ENCODE measurements at places on chromosomes 7 and 10.

- no peak for DNase-seq
Measured at GRCh38 chr10:3811291-3811870, 26.4 kb upstream of the KLF6 start.

DNA sequence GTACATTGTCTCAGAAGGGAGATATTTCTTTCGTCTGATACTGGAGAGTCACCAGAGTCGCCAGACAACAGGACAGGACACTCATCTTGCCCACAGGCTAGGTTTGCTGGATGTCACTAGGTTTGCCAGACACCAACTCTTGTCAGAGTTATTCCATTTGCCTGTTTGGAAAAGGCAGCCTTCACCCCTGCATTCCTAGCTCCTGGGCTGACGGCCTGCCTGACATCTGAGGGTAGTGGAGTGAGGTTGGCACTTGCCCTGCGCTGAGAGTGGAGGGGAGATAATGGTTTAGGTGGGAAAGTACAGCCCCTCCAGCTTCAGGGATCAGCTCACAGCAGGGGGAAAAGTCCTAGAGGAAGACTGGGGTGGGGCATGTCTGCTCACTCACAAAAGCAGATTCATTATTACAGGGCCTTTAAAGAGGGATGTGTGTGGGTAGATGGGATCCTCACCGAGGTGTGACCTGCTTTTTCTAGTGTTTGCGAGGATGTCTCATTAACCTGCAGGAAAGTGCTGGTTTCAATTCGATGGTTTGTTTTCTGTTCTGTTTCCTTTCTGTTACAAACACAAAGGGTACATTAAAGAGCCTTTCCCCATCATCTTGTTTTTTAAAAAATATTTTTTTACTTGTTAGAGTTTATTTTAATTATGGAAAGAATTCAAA is 79.3 kb upstream of the TNS3 start:
- no peak for DNase-seq

DNA sequence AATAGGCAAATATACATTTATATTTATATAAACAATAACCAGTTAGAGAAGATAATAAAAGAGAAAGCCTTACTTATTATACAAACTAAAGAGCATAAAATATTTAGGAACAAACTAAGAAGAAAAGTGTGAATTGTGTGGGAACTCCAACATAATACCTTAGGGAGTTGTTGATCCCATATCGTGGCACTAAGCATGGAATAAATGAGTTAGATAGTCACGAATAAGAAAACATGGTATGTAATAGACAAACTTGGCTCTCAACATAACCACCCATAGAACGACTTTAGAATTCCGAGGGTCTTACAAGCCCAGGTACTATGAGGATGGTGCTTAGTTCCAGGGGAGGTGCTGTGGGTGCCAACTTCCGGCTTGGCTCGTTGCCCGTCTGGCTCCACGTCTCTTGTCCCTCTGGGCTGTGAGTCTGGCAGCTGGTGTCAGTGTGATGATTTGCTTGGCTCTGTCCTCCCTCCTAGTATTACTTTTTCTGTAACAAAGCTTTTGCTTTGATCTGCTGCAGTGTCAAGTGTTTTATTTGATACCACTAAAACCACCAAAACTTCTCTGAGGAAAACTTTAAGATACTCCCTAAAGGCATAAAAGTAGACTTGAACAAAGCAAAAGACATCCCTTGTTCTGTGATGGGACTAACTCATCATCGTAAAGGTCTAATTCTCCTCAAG is 9.5 kb upstream of the RBM20 start:
- no peak for DNase-seq

DNA sequence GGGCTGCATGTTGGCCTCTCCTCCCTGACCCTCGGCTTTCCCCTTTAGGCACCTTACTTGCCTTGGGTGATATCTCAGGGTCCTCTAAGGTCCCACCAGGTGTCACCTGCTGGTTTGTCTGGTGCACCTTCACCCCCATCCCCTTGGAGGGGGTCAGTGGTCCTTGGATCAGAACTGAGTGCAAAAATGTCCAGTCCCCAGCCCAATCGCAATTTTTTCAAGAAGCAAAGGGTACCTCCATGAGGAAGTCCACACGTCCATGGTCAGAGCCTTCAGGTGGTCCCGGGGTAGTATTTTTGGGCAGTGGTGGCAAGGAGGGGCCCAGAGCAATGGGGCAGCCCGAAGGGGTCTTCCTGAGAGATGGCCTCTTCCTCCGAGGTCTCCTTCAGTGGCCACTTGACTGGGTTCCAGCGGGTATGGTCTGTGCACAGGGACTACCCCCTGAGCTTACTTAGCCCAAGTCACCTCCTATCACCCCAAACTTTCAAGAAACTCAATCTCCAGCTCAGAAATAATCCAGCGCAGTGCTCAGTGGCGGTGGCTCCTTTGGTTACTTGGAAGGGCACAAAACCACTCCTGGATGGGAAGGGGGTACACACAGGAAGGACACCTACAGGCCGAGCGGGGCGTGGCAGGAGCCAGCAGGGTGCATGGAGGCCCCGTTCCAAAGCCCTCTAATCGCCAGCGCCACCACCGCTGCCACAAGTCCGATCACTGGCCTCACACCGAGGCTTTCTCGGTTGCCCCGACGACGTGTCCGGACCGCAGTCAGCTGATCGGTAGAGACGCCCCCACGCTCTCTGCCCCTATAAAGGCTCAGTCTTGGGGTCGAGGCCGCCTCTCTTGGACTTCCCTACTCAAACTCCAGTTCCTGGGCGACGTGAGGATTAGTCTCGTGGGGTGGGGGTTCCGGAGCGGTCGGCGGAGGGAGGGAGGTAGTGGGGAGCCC is 4.5 kb downstream of the SAP25 start:
- DNase-seq, result no peak

GRCh38 chr10:51000976-51001375 is 73.3 kb upstream of the PRKG1 start:
- DNase-seq, result no peak

DNA sequence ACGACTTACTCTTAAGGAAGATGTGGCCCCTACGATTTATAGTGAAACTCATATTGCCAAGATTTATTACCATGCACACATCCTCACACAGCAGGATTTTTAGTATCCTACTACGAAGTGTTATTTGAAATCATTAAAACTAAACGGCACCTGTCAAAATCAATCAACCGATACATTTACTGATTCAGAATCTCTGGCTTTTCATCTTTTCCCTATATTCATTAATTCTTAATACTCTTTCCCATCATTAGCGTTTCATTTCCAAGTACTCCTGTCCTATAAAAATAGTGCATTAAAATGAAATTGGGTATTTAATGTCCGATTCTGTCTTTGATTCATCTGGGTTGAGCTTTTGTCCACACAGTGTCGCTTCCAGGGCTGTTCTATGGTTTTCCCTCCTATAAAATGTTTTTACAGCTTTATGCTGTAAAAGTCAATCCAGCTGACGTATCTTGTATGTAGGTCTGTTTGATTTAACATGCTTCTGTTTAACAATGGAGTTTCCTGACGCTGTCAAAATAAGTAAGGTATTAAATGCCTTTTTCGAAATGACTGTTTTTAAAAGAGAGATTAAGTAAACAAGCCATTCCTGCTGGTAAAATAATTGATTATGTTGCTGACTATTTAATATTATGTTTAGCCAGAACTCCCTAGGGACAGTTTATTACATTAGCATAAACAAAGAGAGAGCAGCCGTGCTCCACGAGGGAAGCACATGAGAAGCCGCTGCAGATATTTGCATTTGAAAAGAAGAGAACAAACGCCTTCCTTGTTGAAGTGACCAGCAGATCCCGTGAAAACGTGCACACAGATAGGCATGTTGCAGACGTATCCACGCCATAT is 22.3 kb upstream of the SFMBT2 start:
- DNase-seq, result no peak

DNA sequence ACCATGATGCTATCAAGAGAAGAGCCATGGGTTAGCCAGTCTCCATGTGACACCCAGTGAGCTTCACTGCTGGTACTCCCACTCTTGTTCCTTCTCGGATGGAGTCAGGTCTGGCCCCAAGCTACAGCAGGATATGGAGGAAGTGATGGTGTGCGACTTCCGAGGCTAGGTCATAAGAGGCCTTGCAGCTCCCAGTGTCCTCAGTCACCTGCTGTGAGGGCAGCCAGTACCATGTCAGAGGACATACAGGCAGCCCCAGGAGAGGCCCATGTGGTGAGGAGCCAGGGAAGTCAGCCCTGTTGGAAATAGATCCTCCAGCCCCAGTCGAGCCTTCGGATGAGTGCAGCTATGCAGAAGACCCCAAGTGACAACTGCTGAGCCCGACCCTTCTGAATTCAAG is 237.0 kb downstream of the EBF3 start:
- DNase-seq, result no peak

DNA sequence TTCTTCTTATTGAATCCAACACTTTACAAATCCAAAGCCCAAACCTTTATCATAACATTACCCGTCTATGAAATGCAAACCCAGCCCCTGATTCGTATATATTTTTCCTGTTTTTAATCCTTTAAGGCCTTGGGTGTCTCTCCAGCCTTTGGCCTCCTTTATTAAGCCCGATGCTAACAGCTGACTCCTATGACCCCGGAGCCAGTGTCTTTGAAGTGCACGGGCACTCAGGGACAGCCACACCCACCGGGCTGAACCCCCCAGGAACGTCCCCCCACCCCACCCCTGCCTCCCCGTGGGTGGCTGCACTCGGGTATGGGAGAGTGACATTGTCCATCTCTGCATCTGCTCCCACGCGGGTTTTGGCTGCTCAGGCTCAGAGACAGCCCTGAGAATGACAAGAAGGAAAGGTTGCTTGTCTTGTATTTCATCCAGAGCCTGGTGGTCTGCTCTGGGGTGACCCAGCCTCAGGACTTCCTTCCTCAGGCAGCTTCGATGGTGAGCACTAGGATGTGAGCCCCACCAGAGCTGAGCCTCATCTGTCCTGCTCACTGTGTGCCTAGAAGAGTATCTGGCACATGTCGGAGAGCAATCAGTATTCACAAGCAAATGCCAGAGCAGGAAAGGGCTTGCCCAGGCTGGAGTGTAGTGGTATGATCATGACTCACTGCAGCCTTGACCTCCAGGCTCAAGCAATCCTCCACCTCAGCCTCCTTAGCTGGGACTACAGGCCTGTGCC is 210.4 kb downstream of the SKIDA1 start:
- DNase-seq, result no peak

GRCh38 chr7:84291756-84292155 is 97.2 kb upstream of the SEMA3A start:
- DNase-seq, result no peak

DNA sequence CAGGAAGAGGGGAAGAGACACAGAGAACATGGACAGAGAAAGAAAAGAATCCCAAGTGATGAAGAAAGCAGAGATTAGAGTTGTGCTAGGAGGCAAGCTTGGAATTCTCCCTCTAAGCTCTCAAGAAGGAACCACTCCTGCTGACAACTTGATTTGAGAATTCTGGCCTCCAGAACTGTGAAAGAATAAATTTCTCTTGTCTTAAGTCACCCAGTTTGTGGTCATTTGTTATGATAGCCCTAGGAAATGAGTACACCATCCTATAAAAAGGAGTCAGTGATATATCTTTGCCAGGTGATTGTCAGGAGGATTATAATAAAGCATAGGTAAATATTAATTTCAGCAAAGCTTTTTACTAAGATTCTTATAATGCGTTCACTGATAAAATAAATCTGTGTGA is 82.7 kb upstream of the TFEC start:
- no peak for DNase-seq

DNA sequence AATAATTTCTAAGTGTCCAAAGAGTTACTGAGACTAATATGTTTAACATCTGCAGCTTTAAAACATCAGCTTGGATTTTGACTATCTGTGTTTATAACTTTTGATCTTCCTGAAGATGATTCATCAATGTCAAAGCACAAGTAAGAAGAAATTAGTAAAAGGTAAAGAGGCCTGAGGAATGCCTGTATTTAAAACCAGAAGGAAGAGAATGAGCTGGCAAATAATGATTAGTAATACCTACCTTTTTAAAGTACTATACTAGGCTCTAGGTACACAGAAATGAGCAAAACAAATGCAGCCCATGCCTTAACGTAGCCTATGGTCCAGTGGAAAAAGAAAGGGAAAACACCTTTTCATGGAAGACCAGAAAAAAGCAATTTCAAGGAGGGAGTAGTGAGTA is 158.0 kb downstream of the KCND2 start:
- no peak for DNase-seq

GRCh38 chr7:5063698-5064097 is 18.0 kb downstream of the RBAK start:
- no peak for DNase-seq

DNA sequence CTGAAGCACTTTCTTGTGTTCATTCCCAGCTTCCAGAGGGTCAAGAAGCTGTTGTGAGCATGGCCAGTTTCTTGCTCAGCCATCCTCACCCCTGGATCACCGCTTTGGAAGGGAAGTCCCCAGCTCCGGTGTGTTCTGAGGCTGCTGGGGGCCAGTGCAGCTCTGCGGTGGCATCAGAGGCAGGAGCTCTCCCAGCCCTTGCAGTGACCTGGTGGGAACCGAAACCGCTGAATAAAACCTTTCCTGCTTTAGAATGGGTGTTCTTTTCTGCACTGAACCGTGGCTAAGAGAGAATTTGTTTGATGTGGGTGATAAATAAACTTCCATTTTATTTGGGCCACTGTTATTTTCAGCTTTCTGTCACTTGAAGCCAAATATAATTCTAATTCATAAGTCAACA is 450.9 kb upstream of the VSTM2A start:
- no peak for DNase-seq

GRCh38 chr7:128962899-128963298 is 25.2 kb downstream of the IRF5 start:
- no peak for DNase-seq

DNA sequence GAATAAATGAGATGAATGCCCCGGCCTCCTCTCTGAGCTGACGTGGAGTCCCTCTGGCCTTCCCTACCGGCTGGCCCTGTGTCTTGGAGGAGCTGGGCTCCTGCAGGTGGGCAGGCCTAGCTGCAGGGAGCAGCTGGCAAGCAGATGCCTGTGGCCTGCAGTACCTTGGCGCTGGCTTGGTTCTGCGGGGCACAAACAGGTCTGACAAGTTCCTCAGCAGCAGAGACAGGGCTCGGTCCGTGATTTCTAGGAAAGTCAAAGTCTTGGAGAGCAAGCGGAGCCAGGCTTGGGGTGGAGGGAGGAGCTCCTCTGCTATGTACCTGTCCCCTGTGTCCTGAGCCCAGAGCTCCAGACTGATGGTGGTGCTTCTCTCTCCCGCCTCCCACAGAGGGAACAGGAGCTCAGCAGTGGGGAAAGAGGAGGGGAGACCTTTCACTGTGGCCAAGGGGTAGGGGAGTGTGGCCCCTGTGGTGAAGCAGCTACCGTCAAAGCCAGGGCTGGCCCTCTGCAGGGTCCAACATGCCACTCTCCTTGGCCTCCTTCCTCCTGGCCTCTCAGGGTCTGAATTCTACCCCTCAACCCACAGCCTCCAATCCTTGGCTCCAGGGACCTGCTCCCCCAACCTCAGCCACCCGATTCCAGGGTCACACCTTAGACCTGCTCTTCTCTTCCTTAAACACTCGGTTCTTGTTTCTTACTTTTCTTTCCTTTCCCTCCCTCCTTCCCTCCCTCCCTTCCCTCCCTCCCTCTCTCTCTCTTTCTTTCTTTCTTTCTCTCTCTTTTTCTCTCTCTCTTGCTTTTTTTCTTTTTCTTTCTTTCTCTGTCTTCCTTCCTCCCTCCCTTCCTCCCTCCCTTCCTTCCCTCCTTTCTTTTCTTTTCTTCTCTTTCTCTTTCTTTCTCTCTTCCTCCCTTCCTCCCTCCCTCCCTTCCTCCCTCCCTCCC is 20.1 kb downstream of the MYL10 start:
- no peak for DNase-seq

- no peak for DNase-seq
Measured at GRCh38 chr7:139782932-139783331, 5.1 kb upstream of the HIPK2 start.

- peak; percentile 38 for DNase-seq
Measured at GRCh38 chr7:148772297-148773089, 73.8 kb downstream of the CUL1 start.

Measured in 8988T (cell line).